ENCODE measurements at places on chromosomes 11 and 22. TPM values are rescaled to one million over a fixed set of nuclear protein-coding genes. Genes with fewer than 3 reads are reported as not detected.

Gene BDNF
- total RNA-seq = not detected

Gene PHLDB1
- total RNA-seq = 0.91 TPM

- DNase-seq = no peak
- peaks cover 7% of the 10 kb centered on the region for H3K4me1 ChIP-seq
These were observed 66.5 kb downstream of the LARGE2 start for GRCh38 chr11:45988921-45989320.

- H3K27ac ChIP-seq = no peak overlapping the region
- H3K4me3 ChIP-seq = no peak overlapping the region
- H3K36me3 ChIP-seq = no peaks in the 10 kb centered on the region
- peaks cover 11% of the 10 kb centered on the region for H3K27me3 ChIP-seq
These were observed 14.1 kb upstream of the GLYAT start for GRCh38 chr11:58745705-58746364.

- H3K4me3 ChIP-seq = no peak overlapping the region
- no peaks in the 10 kb centered on the region for H3K4me1 ChIP-seq
- H3K27ac ChIP-seq = no peak overlapping the region
These were observed 19.6 kb upstream of the OR8D2 start for GRCh38 chr11:124339396-124340141.

Gene DRD2
- total RNA-seq = 0.52 TPM

DNA sequence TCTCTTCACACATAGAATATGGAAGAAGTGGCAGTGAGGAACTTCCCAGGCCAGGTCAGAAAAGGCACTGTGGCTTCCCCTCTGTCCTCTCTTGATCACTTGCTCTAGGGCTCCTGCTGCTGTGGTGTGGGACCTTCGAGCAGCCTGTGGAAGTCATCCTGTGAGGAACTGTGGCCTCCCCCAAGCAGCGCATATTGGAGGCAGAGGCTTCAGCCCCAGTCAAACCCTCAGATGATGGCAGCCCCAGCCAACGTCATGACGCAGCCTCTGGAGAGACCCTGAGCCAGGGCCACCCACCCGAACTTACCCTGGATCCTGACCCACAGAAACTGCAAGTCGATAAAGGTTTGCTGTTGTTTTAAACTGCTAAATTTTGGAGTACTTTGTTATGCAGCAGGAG, 444.9 kb downstream of the TBC1D22A start:
- no peaks in the 10 kb centered on the region for H3K27me3 ChIP-seq
- no peak overlapping the region for H3K4me3 ChIP-seq
- DNase-seq = peak; percentile 35
- no peaks in the 10 kb centered on the region for H3K4me1 ChIP-seq
- no peaks in the 10 kb centered on the region for H3K36me3 ChIP-seq

GRCh38 chr11:12180257-12181205, 70.1 kb downstream of the MICAL2 start:
- H3K27ac ChIP-seq = no peak overlapping the region
- H3K36me3 ChIP-seq = peaks cover 27% of the 10 kb centered on the region
- H3K27me3 ChIP-seq = no peaks in the 10 kb centered on the region
- DNase-seq = no peak
- H3K4me1 ChIP-seq = peaks cover 51% of the 10 kb centered on the region

Gene GRIA4
- not detected for total RNA-seq

GRCh38 chr11:73072935-73073481, 69.1 kb downstream of the FCHSD2 start:
- H3K27ac ChIP-seq = peak overlapping the region; percentile 70
- peak overlapping the region; percentile 59 for H3K4me3 ChIP-seq

Gene BRSK2
- 0.40 TPM for total RNA-seq

DNA sequence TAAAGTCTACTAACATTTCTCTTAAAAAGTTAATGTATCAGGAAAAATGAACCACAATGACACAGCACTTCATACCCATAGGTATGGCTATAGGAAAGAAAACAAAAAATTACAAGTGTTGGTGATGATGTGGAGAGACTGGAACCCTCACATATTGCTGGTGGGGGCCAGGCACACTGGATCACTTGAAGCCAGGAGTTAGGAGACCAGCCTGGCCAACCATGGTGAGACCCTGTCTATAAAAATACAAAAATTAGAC, 26.7 kb downstream of the TCF20 start:
- H3K36me3 ChIP-seq = peaks cover 20% of the 10 kb centered on the region
- H3K4me1 ChIP-seq = peaks cover 14% of the 10 kb centered on the region
- no peak overlapping the region for H3K4me3 ChIP-seq
- no peaks in the 10 kb centered on the region for H3K27me3 ChIP-seq

Gene PKNOX2
- total RNA-seq = not detected
